ENCODE measurements at places on chromosomes 3 and 15.

- DNase-seq = peak; percentile 46
These were observed 468 bp downstream of the UBP1 start for GRCh38 chr3:33439546-33440327.

- no peak for DNase-seq
These were observed 7.9 kb upstream of the ISG20 start for GRCh38 chr15:88630798-88631463.

DNA sequence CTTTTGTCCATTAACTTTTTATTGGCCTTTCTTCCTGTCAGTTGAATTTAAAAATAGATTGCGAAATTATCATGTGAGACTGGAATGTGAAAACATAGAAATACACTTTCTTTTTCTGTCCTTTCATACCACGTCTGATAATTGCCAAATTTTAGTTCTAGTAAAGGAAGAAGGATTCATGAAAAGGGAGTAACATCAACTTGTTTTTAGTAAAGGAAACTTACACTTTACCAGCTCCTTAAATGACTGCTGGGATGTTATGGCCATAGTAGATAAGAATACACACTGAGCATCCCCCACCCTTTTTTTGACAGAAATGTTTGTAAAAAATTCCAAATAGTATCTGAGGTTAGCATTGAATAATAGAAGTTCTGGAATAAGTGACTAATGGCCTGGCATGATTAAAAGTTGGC lies 137.9 kb downstream of the NEO1 start:
- DNase-seq = no peak

GRCh38 chr3:194658477-194659242 lies 13.3 kb downstream of the LSG1 start:
- no peak for DNase-seq
